ENCODE measurements at places on chromosomes 6 and 20.

DNA sequence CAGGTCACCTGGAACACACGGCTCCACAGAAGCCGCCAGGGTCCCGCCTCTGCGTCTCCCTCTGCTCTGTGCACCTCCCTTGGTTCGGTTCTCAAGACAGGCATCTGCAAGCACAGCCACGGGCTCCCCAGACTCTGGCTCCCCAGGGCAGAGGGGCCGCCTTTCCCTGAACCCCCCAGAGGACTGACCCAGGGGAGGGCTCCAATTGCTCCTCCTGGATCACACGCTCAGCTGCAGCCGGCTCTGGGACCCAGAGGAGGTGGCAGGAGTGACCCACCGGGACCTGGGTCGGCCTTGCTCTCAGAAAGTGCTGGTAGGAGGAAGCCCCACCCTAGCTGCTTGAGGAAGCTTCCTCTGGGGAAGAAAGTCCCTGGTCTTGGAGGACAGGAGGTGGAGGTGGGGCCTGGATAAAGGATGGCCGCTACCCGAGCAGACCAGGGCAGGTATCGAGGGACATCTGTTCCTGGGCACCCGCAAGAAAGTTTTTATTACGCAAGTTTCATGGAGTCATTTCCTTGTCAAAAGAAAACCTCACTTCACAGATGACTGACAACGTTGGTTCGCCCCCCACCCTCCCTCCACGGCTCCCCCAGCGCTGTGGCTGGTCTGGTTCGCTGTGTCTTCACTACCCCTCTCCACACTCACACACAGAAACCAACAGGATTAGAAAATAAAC is 103.9 kb upstream of the AFDN start:
- no peak for DNase-seq

GRCh38 chr6:80468398-80468797 is 361.9 kb downstream of the BCKDHB start:
- DNase-seq = no peak

GRCh38 chr6:52020945-52021570 is 66.4 kb downstream of the PKHD1 start:
- no peak for DNase-seq

DNA sequence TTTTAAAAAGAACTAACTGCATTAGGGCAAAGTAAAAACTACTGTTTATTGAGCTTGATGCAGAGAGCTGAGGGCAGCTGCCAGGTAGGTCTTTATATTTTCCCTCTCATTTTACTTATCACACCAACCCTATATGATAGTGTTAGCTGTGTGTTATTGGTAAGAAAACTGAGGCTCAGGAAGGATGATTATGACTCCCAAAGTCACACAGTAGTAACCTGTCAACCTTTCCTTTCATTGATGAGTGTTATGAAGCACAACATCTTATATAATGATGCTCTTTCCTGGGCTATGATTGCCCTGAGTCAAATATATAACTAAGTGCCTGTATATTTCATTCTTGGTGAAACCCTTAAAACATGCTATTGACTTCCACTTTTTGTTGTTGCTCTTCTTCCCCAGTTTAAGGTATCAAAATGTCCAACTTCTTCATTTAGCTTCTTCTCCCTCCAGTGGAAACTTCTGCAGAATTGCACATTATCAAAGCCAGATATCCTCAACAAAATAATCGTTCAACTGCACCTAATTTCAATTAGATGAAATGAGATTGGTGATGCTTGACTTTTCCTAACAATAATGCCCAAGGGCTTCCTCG is 8.1 kb downstream of the GFOD1 start:
- DNase-seq = no peak

- no peak for DNase-seq
These were observed 43.5 kb downstream of the FAM229B start for GRCh38 chr6:112130878-112131277.

GRCh38 chr6:35691027-35691824 is 2.5 kb upstream of the FKBP5 start:
- DNase-seq = no peak

- no peak for DNase-seq
These were observed 24.5 kb downstream of the KIF3B start for GRCh38 chr20:32301719-32302506.

DNA sequence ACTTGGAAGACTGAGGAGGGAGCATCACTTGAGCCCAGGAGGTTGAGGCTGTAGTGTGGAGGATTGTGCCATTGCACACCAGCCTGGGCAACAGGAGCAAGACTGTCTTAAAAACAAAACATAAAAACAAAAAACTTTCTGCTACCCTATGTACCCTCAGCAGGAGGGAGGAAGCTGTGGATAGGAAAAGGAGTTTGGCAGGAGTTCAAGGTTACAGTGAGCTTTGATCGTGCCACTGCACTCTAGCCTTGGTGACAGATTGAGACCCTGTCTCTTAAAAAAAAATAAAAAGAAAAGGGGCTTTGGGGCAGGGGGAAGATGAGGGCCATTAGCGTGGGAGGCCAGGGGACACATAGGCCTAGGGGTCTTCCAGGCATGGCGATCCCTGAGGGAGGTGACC is 135.7 kb downstream of the DHX35 start:
- DNase-seq = no peak

GRCh38 chr6:74671558-74672025 is 534.3 kb downstream of the COL12A1 start:
- no peak for DNase-seq

GRCh38 chr6:43695215-43695966 is 7.8 kb upstream of the MRPS18A start:
- no peak for DNase-seq

GRCh38 chr6:55822815-55823214 is 52.6 kb downstream of the BMP5 start:
- peak; percentile 63 for DNase-seq

GRCh38 chr20:21713901-21714296 is 8.4 kb downstream of the PAX1 start:
- no peak for DNase-seq

GRCh38 chr6:40923326-40923725 is 115.7 kb downstream of the UNC5CL start:
- DNase-seq = no peak

DNA sequence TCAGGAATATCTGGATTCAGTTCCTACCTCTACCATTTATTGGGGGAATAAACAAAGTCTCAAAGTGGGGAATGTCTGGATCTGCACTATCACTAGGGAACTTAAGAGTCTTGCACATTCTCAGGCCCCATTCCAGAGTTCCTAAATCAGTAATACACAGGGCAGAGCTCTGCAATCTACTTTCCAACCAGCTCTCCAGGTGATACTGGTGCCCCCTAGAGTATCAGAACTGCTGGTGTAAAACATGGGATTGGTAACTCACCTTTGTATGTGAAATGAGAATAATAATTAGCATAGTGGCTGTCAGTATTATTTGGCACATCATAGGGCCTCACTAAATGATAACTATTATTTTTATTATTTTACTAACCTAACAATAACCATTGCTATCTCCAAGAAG is 278.8 kb upstream of the IMPG1 start:
- no peak for DNase-seq

DNA sequence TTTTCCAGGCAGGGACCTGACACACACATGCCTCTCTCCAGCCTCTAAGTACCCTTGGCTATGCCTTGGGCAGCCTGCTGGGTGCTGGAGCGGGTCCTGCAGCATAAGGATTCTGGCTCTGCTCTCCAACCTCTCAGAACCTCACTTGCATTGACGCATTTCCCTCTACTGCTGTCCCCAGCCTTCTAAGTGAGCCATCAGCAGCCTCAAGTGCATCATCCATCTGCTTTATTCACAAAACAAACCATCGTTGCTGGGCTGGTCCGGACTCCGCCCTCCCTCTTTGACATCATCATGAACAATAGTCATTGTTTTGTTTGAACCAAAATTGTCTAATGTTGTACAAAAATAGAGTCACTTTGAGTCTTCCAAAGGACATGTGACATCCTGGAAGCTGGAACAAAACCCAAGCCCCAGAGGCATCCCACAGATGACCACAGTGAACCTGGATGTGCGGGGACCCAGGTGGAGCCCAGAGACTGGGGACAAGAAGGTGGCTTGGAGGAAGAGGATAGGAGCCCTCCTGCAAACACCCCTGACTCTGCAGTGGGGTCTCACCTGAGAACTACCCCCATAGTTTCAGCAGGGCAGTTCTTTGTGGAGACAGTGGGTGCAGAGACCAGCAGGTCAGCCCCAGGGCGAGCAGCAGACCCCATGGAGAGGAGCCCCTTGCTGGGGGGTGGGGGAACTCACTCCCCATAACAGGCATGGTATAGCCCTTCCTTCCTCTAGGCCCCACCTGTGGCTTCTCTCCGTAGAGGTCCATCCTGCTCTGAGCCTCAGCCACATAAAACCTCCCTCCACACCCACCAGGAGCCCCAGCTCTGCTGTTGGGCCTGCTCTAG is 230.1 kb downstream of the SYNDIG1 start:
- DNase-seq = no peak

DNA sequence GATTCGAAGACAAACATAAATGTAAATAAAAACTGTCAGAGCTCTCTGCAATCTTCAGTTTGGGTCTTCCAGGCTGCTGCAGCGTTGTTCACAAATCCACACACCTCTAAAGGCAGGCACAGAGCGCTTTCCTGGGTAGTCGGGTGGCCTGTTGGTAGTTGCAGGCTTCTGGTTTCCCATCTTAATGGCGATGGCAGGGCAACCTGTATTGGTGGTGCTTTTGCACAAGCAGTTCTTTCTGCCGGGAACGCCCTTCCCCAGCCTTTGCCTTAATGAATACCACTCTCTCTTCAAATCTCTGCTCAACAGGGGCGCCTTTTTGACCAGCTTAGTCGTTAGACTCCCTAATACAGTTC is 723 bp upstream of the IFT52 start:
- DNase-seq = no peak

GRCh38 chr6:158649289-158650143 is at the start of gene SYTL3:
Gene SYTL3, plus strand, starts transcription at chr6:158650054. Its CDS starts 13,215 bp downstream, at chr6:158663269.
- peak; percentile 86 for DNase-seq

DNA sequence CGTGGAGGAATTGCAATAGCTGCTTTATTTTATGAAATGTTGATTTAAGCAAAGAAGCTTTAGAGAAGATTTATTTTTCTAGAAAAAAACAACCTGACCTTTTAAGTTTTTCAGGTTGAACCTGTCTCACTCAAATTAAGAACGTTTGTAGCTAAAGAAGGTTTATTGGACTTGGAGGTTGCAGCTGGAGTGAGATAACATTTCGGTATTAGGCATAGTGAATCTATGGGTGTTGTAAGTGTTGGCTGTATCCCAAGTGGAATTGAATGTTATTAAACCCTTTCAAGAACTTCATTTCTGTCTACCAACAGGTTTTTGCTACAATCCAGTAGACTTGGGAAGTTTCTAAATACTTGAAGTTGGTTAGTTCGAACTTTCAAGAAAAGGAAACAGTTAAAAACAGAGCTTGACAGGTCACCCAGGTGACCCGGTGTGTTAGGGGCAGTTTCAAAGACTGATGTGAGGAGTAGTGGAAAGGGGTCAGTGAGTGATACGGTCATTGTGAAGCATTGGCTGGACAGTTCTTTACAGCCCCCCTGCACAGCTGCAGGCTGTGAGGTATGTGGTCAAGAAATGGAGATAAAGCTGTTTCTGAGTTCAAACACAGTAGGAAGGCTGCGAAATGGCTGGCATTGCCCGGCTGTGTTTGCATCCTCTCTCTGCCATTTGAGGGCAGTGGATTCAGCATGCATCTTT is 2.4 kb upstream of the TBCC start:
- DNase-seq = no peak

DNA sequence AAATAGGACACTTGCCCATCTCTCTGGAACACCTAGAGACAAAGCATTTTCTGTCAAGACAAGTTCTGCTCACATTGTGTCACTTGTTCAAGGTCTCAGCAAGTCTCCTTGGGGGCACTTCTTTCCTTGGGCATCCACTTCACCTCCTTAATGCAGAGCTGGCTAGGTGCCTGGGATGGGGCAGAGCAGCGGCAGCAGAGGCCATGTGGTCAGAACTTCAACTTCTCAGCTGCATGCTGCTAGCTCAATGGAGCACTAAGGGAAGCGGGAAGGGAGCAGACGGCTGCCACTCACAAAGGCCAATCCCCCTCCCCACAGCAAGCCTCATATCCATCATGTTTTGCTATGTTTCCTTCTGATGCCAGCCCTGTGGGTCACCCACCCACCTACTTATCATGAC is 31.5 kb downstream of the NEDD9 start:
- no peak for DNase-seq

DNA sequence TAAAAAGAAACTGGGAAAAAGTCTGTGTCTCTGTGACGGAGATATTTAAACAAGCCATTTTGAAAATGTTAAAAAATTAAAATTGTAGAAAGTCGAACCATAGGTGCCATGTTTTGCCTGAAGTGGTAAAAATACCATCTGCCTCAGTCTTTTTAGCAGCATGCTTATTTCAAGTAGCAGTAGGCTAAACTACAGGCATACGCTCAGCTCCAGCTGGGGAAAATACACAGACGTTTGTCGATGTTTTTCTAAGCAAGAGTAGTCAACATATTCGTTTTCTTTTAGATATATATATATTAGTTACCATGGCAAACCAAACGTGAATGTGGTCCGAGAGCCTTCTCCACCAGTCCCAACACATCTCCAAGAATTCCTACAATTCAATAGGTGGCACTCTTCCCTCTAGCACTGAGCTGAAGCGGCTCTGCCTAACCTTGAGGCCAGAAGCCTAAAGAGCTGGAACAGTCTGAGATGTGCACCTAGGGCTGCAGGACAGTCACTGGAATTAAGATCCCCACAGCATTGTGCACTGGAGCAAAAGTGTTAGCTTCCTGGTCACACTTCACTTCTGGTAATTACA is 70.2 kb upstream of the BEND3 start:
- peak; percentile 10 for DNase-seq

DNA sequence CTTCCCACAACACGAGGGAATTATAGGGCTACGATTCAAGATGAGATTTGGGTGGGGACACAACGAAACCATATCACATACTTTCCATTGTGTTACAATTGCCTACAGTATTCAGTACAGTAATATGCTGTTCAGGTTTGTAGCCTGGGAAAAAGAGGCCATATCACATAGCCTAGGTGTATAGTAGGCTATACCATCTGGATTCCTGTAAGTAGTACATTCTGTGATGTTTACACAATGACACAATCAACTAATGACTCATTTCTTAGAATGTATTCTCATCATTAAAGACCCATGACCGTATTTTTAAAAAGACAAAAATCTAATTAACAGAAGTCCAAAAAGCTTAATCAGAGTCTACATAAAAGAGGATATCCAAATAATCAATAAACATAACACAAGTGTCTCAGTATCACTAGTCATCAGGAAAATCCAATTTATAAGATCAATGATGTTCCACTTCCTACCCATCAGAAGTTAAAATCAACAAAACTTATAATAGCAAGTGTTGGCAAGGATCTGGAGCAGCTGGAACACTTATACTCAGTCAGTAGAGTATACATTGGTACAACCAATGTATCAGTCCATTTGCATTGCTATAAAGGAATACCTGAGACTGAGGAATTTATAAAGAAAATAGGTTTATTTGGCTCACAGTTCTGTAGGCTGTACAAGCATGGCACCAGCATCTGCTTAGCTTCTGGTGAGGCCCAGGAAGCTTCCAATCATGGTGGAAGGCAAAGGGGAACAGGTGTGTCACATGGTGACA is 215.9 kb downstream of the CLVS2 start:
- DNase-seq = no peak

Data from NCI-H226 (cell line).